Activated CD4-positive, alpha-beta T cell treated with anti-CD3 and anti-CD28 coated beads, Interleukin-2, amount 10 ng/mL, durations not matched to agents 24 days and 14 days (primary cell): ENCODE measurements at places on chromosomes 7 and 10. TPM values are rescaled to one million over a fixed set of nuclear protein-coding genes. Genes with fewer than 3 reads are reported as not detected.

COL28A1 gene
- not detected in 2 replicates for total RNA-seq

SMKR1 gene
- 5.9 and 6.1 TPM in 2 replicates for total RNA-seq

MUC3A gene
- not detected in 2 replicates for total RNA-seq

ZDHHC4 gene
- total RNA-seq: 26.7 and 28.3 TPM in 2 replicates

C10orf143 gene
- 2.5 and 3.0 TPM in 2 replicates for total RNA-seq

TUBAL3 gene
- total RNA-seq: 0.14 TPM in 1 of 2 replicates, not detected in the other

THNSL1 gene
- 3.6 and 4.2 TPM in 2 replicates for total RNA-seq

CALML5 gene
- total RNA-seq: not detected in 2 replicates

ACTL6B gene
- total RNA-seq: not detected in 2 replicates

BTBD16 gene
- not detected in 2 replicates for total RNA-seq

- peaks cover 17% of the 10 kb centered on the region for H3K27me3 ChIP-seq
- H3K27ac ChIP-seq: no peak overlapping the region
- no peak overlapping the region for H3K4me3 ChIP-seq
- no peaks in the 10 kb centered on the region for H3K36me3 ChIP-seq
- H3K4me1 ChIP-seq: peaks cover 4% of the 10 kb centered on the region
These were observed 66.1 kb upstream of the INPP5A start for GRCh38 chr10:132471484-132471883.

DNA sequence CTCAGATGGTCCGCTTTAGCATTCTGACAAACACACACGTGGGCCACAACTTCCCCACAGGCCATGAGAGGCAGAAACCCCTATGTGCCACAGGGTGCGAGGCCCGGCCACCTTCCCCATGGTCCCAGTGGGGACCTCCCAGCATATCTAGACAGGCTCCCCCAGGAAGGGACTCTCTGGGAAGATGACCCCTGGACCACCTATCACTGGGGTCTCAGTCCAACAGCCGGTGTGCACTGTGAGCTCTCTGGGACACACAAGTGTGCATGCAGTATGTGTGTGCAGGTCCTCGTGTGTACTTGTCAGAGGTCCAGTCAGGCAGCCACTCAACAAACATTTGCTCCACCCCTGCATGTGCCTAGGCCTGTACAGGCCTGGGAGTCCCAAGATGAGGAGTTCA, 18.7 kb downstream of the GRID1 start:
- peaks cover 4% of the 10 kb centered on the region for H3K27me3 ChIP-seq
- no peak overlapping the region for H3K4me3 ChIP-seq
- H3K4me1 ChIP-seq: no peaks in the 10 kb centered on the region
- H3K36me3 ChIP-seq: no peaks in the 10 kb centered on the region
- no peak overlapping the region for H3K27ac ChIP-seq

- DNase-seq: peak; percentile 68
- H3K36me3 ChIP-seq: no peaks in the 10 kb centered on the region
- H3K27ac ChIP-seq: peak overlapping the region; percentile 89
- H3K4me3 ChIP-seq: peak overlapping the region; percentile 96
- H3K27me3 ChIP-seq: peaks cover under 1% of the 10 kb centered on the region
- peaks cover 17% of the 10 kb centered on the region for H3K4me1 ChIP-seq
These were observed 1.9 kb downstream of the TTYH3 start for GRCh38 chr7:2633538-2634266.

DNA sequence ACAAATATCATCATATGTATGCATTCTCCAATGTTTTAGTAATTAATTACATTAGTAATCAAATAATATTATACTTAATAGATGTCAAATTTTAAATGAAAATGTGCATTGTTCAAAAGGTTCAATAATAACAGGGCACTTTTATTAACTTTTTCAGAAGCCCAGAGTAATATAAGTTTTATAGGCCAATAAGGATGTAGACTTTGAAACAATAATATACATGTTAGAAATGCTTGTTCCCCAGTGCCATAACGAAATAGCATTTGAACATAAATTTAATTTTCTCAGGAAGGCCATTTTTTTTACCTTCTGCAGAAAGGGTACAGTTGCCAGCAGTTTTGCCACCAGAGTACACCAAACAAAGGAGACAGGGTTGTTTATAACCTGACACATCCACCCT, 1133.9 kb upstream of the LRRTM3 start:
- no peaks in the 10 kb centered on the region for H3K4me1 ChIP-seq
- no peak overlapping the region for H3K4me3 ChIP-seq
- H3K36me3 ChIP-seq: no peaks in the 10 kb centered on the region

DNA sequence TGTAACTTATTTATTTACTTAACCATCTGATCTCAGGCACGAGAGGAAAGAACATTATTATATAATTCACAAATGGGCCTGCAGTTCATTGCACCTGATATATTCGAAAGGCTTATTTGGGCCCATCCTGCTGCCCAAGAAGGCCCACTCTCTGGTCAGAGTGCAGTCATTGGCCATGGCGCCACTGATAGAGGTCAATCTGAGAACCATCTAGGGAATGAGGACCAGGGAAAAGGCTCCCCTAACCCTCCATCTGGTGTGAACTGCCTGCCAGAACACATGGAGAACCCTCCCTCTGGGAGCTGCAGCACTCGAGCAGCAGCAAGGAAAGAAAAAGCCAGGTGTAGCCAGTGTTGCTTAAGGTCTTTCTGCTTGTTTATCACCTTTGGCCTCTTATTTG, 136.6 kb downstream of the REEP3 start:
- H3K27me3 ChIP-seq: peaks cover 3% of the 10 kb centered on the region
- no peaks in the 10 kb centered on the region for H3K4me1 ChIP-seq
- H3K36me3 ChIP-seq: no peaks in the 10 kb centered on the region
- DNase-seq: no peak
- H3K4me3 ChIP-seq: no peak overlapping the region

- no peak overlapping the region for H3K27ac ChIP-seq
- peak overlapping the region; percentile 11 for H3K4me3 ChIP-seq
- peaks cover 6% of the 10 kb centered on the region for H3K27me3 ChIP-seq
These were observed 1.9 kb upstream of the PWWP2B start for GRCh38 chr10:132394936-132395703.

GRCh38 chr10:117652228-117653169, 110.0 kb downstream of the EMX2 start:
- peaks cover 6% of the 10 kb centered on the region for H3K27me3 ChIP-seq
- peaks cover 26% of the 10 kb centered on the region for H3K4me1 ChIP-seq
- no peak for DNase-seq
- H3K27ac ChIP-seq: peak overlapping the region; percentile 76

GRCh38 chr7:45617166-45617565, 43.0 kb downstream of the ADCY1 start:
- DNase-seq: no peak
- H3K27ac ChIP-seq: no peak overlapping the region
- no peak overlapping the region for H3K4me3 ChIP-seq
- H3K4me1 ChIP-seq: no peaks in the 10 kb centered on the region
- no peaks in the 10 kb centered on the region for H3K36me3 ChIP-seq

DNA sequence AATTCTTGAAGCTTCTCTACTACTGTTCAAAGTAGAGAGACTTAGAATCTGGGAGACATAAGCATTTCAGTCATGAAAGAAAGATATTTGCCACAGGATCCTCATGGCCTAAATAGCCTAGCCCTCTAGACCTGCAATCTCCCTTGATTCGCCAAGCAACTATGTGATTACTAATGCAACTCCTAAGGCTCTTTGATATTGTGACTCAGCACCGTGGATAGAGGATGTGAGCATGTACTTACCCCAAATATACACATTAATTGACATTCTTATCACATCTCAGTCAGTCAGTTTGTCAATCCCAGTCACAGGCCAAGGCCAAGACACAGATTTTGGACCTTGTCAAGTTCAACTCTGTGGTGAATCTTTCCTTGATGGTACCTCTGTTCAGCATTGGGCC, 42.6 kb downstream of the GPR37 start:
- no peak for DNase-seq
- no peaks in the 10 kb centered on the region for H3K27me3 ChIP-seq
- H3K4me3 ChIP-seq: no peak overlapping the region
- no peaks in the 10 kb centered on the region for H3K4me1 ChIP-seq
- no peak overlapping the region for H3K27ac ChIP-seq
- no peaks in the 10 kb centered on the region for H3K36me3 ChIP-seq

DNA sequence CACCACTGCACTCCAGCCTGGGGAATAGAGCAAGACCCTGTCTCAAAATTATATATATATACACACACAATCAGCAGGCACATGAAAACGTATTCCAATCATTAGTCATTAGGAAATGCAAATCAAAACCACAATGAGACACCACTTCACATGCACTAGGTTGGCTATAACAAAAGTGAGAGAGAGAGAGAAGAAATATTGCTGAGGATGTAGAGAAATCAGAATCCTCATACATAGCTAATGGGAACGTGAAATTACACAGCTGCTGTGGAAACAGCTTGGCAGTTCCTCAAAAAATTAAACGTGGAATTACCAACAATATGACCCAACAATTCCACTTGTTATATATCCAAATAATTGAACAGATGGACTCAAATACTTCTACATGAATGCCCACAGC, 43.3 kb upstream of the CNNM1 start:
- no peak for DNase-seq
- no peak overlapping the region for H3K27ac ChIP-seq
- no peak overlapping the region for H3K4me3 ChIP-seq
- peaks cover 4% of the 10 kb centered on the region for H3K27me3 ChIP-seq
- no peaks in the 10 kb centered on the region for H3K4me1 ChIP-seq

DNA sequence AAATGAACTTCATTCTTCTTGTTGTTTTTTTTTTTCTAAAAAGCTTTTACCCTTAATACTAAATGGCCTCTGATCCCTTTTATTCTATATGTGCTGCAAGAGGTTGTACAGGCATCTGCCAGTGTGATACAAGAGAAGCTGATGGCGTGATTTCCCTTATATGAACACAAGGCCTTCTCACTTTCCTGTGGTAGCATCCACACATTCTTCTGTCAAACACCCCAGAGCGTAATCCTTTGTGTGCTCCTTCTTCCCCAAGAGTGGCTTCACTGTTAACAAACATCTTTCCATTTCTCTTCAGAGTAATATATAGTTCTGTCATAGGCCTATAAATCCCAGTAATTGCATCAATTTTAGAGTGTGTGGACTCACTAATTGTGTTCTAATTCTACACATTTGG, 86.3 kb upstream of the CAPZA2 start:
- no peak overlapping the region for H3K4me3 ChIP-seq
- peaks cover 18% of the 10 kb centered on the region for H3K27me3 ChIP-seq
- no peak for DNase-seq
- H3K36me3 ChIP-seq: no peaks in the 10 kb centered on the region

GRCh38 chr10:112524641-112525040, 77.6 kb downstream of the VTI1A start:
- no peak overlapping the region for H3K4me3 ChIP-seq
- H3K27ac ChIP-seq: no peak overlapping the region
- H3K36me3 ChIP-seq: peaks cover 5% of the 10 kb centered on the region

DNA sequence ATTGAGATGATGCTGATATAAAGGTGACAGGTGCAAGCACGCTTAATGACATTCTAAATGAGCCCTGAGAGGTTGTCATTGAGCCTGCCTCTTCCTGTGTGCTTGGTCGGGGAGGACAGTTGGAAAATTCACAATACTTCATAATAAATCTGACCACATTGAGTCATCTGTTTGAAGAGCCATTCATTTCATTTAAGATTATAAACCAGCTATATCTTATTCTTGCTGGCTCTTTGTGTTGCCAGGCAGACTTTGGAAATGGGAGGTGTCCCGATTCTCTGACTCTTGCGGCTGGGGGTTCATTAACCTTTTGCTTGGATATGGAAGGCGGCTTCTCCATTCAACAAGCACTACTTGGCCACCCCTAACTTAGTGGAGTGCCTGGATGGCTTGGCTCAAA, 198.2 kb downstream of the FANK1 start:
- DNase-seq: no peak
- H3K4me1 ChIP-seq: no peaks in the 10 kb centered on the region
- no peak overlapping the region for H3K4me3 ChIP-seq
- H3K36me3 ChIP-seq: no peaks in the 10 kb centered on the region

- peaks cover 6% of the 10 kb centered on the region for H3K4me1 ChIP-seq
- H3K36me3 ChIP-seq: peaks cover 31% of the 10 kb centered on the region
- no peaks in the 10 kb centered on the region for H3K27me3 ChIP-seq
These were observed 20.7 kb downstream of the COX15 start for GRCh38 chr10:99711129-99711719.

GRCh38 chr7:71657386-71657785, 525.4 kb downstream of the GALNT17 start:
- H3K27me3 ChIP-seq: no peaks in the 10 kb centered on the region
- no peaks in the 10 kb centered on the region for H3K36me3 ChIP-seq
- DNase-seq: no peak
- no peaks in the 10 kb centered on the region for H3K4me1 ChIP-seq
- H3K4me3 ChIP-seq: no peak overlapping the region

- H3K4me1 ChIP-seq: no peaks in the 10 kb centered on the region
- H3K36me3 ChIP-seq: no peaks in the 10 kb centered on the region
- peaks cover 3% of the 10 kb centered on the region for H3K27me3 ChIP-seq
- H3K4me3 ChIP-seq: no peak overlapping the region
These were observed 21.1 kb downstream of the PON1 start for GRCh38 chr7:95303013-95303905.

DNA sequence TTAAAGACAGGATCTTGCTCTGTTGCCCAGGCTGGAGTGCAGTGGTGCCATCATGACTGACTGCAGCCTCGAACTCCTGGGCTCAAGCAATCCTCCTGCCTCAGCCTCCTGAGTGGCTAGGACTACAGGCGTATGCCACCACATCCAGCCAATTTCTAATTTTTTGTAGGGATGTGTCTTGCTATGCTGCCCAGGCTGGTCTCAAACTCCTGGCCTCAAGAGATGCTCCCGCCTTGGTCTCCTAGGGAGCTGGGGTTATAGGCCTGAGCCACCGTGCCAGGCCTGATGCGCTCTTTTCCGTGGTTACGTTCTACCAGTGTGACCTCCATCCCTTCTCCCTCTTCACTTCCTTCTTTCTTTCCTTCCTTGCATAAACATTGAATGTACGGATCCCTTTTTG, 34.2 kb upstream of the IL15RA start:
- H3K36me3 ChIP-seq: peaks cover 65% of the 10 kb centered on the region
- H3K27me3 ChIP-seq: no peaks in the 10 kb centered on the region
- DNase-seq: peak; percentile 52
- no peak overlapping the region for H3K4me3 ChIP-seq
- H3K27ac ChIP-seq: peak overlapping the region; percentile 67

DNA sequence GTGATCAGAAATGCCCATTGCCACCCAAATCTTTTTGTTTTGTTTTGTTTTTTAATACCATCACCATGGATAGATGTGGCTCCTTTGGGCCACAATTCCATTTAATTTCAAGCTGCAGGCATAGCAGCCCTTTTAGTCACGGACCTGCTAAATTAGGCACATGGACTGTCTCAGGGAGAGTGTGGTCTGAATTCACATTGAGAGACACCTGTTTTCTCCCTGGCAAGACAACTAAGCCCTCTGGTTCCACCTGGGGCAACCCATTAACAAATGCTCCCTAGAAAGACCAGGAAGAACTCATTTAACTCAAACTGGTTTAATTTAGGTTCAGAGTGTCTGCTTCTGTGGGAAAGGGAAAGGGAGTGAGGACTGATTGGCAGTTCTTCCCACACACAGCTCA, 88.2 kb upstream of the ANKRD1 start:
- peaks cover 25% of the 10 kb centered on the region for H3K4me1 ChIP-seq
- H3K36me3 ChIP-seq: no peaks in the 10 kb centered on the region
- H3K4me3 ChIP-seq: no peak overlapping the region
- H3K27ac ChIP-seq: no peak overlapping the region
- no peak for DNase-seq
